Stimulated activated CD4-positive, alpha-beta T cell treated with anti-CD3 and anti-CD28 coated beads, TNF-alpha, amount 100 ng/mL, for 1 hour (primary cell): ENCODE measurements at places on chromosomes 2 and 18.

- no peak for DNase-seq
These were observed 237.6 kb upstream of the STON1 start for GRCh38 chr2:48292393-48292792.

DNA sequence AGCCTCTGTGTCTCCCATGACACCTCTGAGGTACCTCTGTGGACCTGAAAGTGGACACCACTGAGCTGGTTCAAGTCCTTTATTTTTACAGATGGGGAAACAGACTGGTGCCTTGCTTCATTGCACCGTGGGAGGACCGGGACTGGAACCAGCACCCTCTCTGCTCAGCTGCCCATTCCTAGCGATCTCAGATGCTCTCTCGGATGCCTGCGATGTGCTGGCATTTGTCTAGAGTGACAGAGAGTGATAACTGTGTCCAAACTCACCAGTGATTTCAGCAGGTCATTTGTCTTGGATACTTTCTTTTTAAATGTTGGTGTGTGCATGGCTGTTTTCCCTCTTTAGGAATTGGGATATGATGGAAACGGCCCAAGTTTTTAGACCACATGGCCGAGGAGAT, 30.1 kb upstream of the LYPD6B start:
- DNase-seq: no peak

- no peak for DNase-seq
These were observed 61.0 kb upstream of the IL1RL1 start for GRCh38 chr2:102250278-102250821.

- no peak for DNase-seq
These were observed 40.2 kb downstream of the SLC14A1 start for GRCh38 chr18:45764000-45764686.

DNA sequence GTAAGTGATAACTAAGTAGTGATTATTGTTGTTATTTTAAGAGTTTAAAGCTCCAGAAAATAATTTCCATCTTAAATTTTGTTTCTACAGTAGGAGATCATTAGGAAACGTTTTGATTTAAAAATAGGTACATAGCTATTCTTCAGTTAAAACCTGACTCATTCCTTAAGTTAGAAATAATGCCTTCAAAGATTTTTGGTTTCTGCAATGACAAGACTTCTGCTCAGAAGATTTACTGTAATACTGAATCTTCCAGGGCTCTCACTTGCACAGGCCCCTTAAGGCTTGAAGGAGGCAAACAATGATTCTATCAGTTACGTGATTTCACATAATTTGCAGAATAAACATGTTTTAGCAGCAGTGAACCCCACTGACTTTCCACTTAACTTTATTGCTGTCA, 333.7 kb downstream of the RAD51AP2 start:
- no peak for DNase-seq
